ENCODE measurements at places on chromosomes 6 and 20.
A peak's percentile ranks its signal among the peaks of the same experiment; 100 is the strongest.

- DNase-seq = no peak
These were observed 6.3 kb upstream of the TSHZ2 start for GRCh38 chr20:52965819-52966218.

DNA sequence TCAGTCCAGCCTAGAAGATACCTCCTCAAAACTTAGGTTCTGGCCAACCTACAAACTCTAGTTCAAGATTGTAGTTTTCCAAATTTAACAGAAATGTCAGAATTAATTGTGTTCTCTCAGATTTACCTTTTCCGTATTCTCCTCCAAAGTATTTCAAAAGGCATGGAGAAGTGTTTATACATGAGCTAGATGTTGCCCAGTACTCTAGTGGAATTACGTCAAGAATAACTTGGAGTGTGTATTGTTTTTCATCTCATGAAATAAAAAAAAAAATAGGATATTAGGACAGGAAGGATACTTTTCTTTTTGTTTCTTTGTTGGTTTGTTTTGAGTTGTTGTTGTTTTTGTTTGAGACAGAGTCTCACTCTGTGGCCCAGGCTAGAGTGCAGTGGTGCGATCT lies 32.3 kb upstream of the MARCKS start:
- no peak for DNase-seq

DNA sequence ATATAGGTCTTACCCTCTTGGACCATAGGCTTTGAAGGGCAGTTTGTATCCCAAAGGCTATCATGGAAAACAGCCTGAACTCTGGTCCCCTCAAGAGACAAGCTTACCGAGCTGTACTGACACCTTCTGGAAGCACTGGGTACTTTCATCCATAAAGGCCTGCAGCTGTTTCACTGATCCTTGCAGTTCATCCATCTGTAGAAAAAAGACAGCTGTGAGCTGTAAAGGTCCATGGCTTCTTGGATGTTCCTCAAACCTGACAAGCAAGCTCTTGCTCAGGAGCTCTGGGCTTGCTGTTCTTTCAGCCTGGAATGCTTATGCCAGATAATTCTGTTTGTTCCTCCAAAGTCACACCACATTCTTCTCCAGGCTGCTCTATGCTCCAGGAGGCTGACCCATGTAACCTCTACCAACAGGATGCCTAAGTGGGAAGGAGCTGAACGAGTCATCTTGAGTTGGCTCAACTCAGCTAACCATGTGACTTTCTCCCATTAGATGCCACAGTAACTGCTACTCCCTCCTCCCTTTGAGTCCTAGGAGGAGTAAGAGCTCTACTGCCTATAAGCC lies 8.8 kb upstream of the NDRG3 start:
- peak; percentile 31 for DNase-seq

GRCh38 chr20:37853823-37854375 lies 49.0 kb upstream of the VSTM2L start:
- DNase-seq = no peak

DNA sequence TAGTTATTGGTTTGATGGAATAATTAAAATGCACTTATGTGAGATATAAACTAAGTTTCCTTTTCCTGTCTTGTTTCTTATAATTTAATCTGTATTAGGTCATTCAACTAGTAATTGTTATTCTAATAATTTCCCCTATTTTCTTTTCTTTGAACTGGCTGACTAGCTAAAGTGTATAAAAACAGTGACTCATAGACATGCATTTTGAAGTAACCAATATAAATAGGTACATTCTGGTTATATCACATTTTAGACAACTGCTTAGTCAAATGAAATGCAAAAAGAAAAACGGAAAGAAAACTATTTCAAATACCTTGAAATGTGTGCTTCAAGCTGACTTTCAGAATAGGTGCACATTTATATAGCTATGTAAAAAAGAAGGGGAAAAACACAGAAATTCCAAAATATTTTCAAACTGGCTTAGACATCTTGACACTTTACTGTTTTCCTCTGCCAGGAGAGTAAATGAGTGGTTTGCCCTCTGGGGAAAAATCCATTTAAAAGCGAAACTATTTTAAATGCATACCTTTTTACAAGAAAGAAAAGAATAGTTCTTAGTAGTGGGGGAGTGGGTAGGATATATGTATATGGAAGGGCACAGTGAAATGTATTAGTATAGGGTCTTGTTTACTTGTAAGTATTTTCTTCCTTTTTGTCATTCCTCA lies 28.3 kb downstream of the KCNQ5 start:
- DNase-seq = no peak

DNA sequence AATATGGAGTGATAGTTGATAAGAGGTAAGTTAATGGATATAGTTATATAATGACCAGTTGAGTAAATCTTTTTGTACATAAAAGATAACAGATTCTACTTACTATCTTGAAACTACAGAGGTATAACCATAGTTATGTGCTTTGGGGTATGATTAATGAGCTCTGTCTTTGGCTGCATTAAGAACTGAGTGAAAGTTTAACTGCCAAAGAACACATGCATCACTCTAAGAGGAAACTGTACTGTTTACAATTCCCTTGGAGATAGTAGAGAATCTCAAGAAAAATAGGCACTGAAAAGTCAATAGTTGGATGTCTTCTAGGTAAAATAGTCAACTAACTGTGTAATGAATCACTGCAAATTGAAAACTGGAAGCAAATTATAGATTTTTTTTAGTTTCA lies 1129.5 kb downstream of the EPHA7 start:
- DNase-seq = no peak

DNA sequence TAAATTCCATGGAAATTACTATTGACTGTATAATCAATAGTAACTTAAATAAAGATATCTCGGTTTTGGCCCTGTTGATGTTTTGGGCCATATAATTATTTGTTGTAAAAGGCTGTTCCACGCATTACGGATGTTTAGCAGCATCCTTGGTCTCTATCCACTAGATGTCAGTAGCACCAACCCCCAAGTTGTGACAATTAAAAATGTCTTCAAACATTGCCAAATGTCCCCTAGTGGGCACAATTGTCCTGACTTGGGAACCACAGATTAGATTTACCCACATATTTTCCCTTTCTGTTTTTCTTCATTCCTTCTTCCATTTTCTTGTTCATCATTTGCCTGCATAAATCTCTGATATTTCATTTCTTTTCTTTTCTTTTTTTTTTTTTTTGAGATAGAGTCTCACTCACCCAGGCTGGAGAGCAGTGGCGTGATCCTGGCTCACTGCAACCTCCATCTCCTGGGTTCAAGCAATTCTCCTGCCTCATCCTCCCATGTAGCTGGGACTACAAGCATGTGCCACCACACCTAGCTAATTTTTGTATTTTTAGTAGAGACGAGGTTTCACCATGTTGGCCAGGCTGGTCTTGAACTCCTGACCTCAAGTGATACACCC lies 13.6 kb upstream of the WFDC8 start:
- peak; percentile 57 for DNase-seq

- peak; percentile 9 for DNase-seq
These were observed 249.0 kb upstream of the OPRM1 start for GRCh38 chr6:153790048-153790447.

DNA sequence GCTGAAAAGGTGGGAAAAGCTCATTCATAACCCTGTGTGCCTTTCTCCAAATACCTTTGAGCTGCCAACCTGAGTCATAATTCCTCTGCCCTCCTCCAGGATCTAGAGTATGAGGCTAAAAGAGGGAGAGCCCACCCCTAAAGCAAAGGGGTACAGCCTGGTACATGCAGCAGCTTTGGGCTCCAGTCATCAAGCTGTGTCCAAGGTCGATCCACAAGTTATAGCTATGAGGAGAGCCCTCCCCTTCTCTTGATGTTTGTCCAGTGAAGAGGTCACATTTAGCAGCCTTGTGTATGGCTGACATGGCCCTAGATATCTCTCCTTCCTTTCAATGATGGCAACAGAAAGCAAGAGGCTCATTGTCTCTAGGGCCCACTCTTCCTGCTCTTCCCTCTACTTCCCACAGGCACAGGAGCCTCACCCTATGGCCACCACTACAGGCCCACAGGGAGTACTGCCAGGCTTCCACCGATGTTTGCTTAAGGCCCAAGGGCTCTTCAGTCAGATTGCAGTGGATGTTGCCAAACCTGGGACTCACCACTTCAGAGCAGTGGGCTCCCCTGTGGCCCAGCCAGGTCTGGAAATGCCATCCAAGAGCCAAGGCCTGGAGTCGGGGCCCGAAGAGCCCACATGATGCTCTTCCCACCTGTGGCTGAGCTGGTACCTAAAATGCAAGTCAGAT lies 176.8 kb downstream of the CD83 start:
- no peak for DNase-seq

DNA sequence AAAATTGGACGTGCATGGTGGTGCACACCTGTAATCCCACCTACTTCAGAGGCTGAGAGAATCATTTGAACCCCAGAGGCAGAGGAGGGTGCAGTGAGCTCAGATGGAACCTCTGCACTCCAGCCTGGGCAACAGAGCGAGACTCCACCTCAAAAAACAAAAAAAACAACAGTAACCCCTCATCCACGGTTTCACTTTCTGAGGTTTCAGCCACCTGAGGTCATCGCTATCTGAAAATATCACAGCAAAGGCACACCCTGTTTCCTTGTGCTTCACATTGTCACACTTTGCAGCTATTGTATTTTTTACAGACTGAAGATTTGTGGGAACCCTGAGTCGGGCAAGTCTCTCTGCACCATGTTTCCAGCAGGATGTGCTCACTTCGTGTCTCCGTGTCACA lies 54.1 kb upstream of the FOXQ1 start:
- DNase-seq = no peak

GRCh38 chr20:33689973-33690372 lies 3.8 kb upstream of the E2F1 start:
- no peak for DNase-seq

DNA sequence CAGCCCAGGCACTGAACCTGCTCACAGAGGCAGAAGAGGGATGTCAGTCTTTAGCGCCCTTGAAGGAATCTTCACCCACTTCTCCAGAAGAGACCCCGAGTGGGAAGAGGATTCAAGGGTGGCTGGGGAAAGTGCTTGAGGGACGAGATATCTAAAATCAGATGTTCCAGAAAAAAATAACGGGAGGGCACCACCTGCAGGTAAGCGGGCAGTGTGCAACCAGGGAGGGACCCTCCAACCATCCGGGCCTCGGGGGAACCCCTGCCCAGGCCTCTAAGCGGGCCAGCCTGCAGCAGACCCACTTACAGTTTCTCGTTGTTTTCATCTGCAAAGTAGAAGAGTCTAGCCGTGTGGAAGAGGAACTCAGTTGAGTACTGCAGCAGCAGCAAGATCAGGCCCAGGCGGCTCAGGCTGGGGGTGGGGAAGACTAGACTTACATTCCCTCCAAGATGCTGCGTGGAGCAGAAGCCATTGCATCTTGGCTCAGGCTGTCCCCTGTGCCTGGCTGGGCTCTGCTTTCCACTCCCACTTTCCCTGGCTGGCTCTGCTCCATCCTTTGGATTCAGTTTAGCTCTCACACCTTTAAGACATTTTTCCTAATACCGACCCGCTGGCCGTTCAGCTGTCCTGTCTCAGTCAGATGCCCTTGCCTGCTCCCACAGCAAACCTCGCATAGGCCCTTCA lies 71.0 kb downstream of the TRAM2 start:
- DNase-seq = no peak

DNA sequence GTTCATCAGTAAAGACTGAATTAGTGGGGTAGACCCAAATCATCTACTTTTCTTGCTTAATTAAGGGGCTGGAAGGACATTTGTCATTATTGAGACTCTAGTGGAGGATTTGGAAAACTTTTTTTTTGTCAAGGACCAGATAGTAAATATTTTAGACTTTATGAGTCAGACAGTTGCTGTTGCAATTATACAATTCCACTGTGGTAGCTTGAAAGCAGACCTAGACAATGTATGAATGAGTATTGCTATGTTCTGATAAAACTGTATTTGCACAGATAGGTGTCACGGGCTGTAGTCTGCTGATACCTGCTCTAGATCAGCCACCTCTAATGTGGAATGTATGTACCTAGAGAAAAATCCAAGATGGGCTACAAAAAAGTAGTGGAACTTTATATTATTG lies 175.0 kb downstream of the CARMIL1 start:
- DNase-seq = no peak

DNA sequence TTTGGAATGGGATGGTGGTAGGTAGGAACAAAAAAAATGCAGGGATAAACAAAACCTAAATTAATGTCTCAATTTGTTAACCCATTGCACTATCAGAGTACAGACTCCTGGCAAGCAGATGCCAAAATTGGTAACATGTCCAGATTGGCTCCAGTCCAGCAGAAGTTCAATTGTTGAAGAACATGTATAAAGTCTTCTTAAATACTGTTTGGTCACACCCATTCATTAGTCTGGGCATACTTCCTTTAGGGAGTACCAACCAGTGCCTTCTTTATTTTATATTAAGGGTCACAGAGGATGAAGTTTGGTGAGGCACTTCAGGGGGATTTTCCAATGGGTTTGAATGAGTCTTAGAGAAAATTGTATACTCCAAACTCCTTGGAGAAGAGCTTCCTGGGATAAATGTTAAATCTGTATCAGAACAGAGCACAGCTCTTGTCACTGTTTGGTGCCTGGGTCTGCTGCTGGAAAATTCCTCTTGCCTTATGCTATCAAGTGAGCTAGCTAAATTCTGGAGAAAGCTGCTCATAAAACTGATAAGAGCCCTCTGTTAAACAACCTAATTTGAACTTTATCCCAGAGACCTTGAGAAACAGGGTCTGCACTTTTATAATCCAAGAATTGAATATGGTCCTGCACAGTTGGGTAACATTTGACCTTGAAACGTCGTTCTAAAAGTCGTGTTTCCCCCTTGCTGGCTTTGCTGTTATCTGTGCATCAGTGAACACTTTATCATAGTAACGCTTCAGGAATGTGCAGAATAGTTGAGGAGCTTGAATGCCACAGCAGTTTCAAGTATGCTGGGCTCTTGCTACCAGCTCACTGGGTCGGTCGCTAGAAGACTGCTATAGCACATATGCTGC lies 334.1 kb upstream of the CITED2 start:
- DNase-seq = peak; percentile 27

DNA sequence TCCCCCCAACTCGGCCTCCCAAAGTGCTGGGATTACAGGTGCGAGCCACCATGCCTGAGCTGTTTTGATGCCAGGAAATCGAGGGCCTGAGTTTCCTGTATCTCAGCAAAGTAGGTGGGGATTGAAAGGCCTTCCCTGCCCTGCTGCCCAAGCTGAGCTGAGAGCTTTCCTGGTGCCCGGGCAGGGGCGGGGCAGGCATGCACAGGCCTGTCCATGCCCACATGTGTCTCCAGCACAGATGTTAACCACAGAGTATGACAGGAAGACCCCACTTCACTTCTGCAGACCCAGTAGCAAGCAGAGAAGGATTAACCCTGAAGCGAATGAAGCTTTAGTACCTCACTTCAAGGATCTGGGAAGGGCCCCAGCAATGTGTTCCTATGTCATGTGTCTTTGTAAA lies 66.0 kb downstream of the GPR6 start:
- no peak for DNase-seq

GRCh38 chr6:158810155-158811095 lies 8.7 kb downstream of the EZR start:
- DNase-seq = no peak
